ENCODE measurements at places on chromosomes 4 and X. TPM values are rescaled to one million over a fixed set of nuclear protein-coding genes. Genes with fewer than 3 reads are reported as not detected.

Gene LRIT3
- 0.27 TPM for total RNA-seq

DNA sequence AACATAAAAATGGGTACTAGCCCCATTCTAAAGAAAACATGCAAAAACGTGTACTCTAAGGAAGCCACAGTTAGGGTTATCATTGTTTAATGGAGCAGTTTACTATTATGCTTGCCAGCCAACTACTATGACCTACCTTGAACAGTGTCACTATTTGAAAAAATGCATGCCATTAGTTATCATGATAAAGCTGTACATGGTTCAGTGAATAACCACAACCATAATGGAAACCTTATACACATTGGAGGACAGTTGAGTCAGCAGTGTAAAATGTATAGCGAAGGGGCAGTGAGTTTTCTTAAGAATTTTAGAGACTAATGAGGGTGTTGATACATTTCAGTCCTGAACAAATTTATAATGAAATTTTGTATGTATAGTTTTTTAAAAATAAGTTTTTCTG lies 381.9 kb downstream of the GRXCR1 start:
- H3K27ac ChIP-seq: no peak overlapping the region
- H3K36me3 ChIP-seq: no peaks in the 10 kb centered on the region
- no peak overlapping the region for H3K4me3 ChIP-seq
- no peaks in the 10 kb centered on the region for H3K4me1 ChIP-seq

- no peaks in the 10 kb centered on the region for H3K36me3 ChIP-seq
- no peak for DNase-seq
- no peaks in the 10 kb centered on the region for H3K27me3 ChIP-seq
- H3K4me1 ChIP-seq: no peaks in the 10 kb centered on the region
Measured at GRCh38 chr4:13137390-13137789, 346.8 kb downstream of the RAB28 start.

DNA sequence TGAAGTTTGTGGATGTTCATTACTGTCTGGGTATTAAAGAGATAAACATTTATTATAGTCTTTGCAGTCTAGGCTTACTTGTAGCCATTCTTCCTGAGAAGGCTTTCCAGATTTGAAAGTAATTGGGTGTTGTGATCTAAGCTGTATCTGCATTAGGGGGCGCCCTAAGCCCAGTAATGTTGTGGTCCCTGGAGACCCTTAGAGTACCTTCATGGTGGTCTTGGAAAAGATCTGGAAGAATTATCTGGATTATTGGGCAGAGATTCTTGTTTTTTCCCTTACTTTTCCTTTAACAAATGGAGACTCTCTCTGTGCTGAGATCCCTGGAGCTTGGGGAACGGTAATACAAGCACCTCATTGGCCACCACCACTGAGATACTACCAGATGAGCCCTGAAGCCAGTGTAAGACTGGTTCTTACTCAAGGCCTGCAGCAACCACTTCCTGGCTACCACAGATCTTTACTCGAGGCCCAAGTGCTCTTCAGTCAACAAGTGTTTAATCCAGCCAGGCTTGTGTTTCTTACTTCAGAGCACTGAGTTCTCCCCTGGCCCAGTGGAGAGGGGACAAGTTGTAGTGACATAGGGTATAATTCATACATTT lies 63.1 kb downstream of the RTL3 start:
- no peak overlapping the region for H3K27ac ChIP-seq
- H3K4me1 ChIP-seq: no peaks in the 10 kb centered on the region
- DNase-seq: peak; percentile 10
- no peaks in the 10 kb centered on the region for H3K27me3 ChIP-seq
- H3K4me3 ChIP-seq: no peak overlapping the region
- no peaks in the 10 kb centered on the region for H3K36me3 ChIP-seq

DNA sequence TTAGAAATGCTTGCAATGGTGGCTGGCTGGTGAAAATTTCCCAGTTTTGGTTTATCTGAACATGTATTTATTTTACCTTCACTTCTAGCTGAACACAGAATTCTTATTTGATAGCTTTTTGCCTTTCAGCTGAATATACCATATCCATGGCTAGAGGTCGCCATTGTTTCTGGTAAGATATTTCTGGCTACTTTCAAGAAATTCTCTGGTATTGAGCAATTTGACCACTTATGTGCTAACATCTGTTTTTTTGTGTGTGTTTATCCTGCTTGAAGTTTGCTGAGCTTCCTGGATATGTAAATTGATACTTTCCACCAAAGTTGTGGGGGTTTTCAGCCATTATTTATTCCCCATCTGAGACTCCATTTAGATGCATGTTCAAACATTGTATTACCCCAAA lies 75.4 kb downstream of the FBXW7 start:
- H3K27me3 ChIP-seq: no peaks in the 10 kb centered on the region
- no peak overlapping the region for H3K4me3 ChIP-seq
- no peak for DNase-seq
- no peak overlapping the region for H3K27ac ChIP-seq
